GM23248 (cell line): ENCODE measurements at places on chromosomes 16 and 17. TPM values are rescaled to one million over a fixed set of nuclear protein-coding genes. Genes with fewer than 3 reads are reported as not detected.

Gene AIPL1
- total RNA-seq, result not detected in 2 replicates

Gene POLG2
- 3.4 and 3.7 TPM in 2 replicates for total RNA-seq

Gene TBX21
- total RNA-seq, result not detected in 2 replicates

Gene METTL23
- 22.5 and 35.6 TPM in 2 replicates for total RNA-seq

Gene TERB1
- not detected in 2 replicates for total RNA-seq

GRCh38 chr17:64008346-64008745 is 10.2 kb downstream of the PRR29 start:
- no peak for DNase-seq
- H3K4me3 ChIP-seq, result no peak overlapping the region
- H3K4me1 ChIP-seq, result peaks cover 11% of the 10 kb centered on the region
- no peaks in the 10 kb centered on the region for H3K36me3 ChIP-seq

GRCh38 chr17:62680541-62681052 is 53.1 kb downstream of the MRC2 start:
- H3K4me3 ChIP-seq, result no peak overlapping the region
- no peaks in the 10 kb centered on the region for H3K4me1 ChIP-seq
- H3K27ac ChIP-seq, result no peak overlapping the region
- peaks cover 37% of the 10 kb centered on the region for H3K36me3 ChIP-seq
- no peak for DNase-seq
- no peaks in the 10 kb centered on the region for H3K27me3 ChIP-seq

DNA sequence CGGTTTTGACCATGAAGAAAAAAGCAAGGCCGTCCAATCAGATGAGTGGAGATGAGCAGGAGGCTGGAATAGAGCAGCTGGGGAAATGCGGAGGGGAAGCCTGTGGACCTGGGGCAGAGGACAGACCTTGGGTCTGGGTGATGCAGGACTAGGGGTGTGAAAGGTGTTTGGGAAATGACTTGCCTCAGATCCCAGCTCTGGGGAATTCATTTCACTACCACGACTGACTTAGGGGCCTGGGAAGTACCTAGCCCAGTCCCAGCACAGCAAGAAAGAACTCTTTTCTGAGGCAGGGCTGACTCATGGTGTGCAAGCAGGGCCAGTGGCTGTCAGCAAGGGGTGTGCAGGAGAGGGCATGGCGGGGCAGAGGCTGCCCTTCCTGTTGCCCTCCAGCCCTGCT is 14.8 kb downstream of the DNAI2 start:
- H3K27ac ChIP-seq, result no peak overlapping the region
- no peak overlapping the region for H3K4me3 ChIP-seq
- no peaks in the 10 kb centered on the region for H3K36me3 ChIP-seq
- no peaks in the 10 kb centered on the region for H3K4me1 ChIP-seq
- H3K27me3 ChIP-seq, result no peaks in the 10 kb centered on the region

DNA sequence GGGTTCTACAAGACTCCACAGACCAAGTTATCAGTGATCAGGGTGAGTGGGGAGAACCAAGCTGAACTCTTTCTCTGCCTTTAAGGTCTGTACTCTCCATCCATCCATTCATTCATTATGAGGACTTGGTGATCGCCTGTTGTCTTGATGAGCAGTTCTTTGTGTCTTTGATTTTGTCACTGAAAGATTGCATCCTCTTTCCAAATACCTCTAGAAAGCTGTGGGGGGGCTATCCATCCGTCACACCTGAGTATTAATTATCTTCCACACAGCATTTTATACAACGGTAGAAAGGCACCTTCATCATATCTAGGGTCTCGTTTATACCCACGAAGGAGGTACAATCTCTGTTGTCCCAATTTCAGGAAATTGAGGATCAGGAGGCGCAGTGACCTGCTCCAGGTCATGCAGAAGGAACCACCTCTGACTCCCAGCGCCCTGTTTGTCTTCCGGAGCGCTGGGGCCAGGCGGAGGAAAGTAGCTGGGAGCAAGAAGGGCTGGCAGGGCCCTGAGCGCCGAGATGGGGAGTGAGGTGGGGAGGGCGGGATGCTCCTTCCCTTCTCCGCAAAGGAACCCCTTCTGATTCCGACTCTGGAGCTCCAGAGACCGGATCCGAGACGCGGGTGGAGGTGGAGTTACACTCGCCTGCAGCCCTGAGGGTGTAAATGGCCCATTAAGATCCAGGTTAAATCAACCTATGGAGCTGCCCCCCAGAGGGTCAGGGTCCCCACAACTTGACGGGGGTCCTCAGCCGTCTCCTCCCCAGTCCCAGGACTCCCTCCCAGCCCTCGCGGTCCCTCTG is 605 bp upstream of the ABAT start:
- no peak overlapping the region for H3K27ac ChIP-seq
- H3K4me1 ChIP-seq, result peaks cover 20% of the 10 kb centered on the region
- H3K36me3 ChIP-seq, result no peaks in the 10 kb centered on the region
- peak overlapping the region; percentile 87 for H3K4me3 ChIP-seq
- H3K27me3 ChIP-seq, result no peaks in the 10 kb centered on the region
- DNase-seq, result no peak

- no peak for DNase-seq
- H3K27ac ChIP-seq, result no peak overlapping the region
- H3K4me3 ChIP-seq, result no peak overlapping the region
Observed at GRCh38 chr17:34633351-34633750, 54.0 kb downstream of the TMEM132E start.

DNA sequence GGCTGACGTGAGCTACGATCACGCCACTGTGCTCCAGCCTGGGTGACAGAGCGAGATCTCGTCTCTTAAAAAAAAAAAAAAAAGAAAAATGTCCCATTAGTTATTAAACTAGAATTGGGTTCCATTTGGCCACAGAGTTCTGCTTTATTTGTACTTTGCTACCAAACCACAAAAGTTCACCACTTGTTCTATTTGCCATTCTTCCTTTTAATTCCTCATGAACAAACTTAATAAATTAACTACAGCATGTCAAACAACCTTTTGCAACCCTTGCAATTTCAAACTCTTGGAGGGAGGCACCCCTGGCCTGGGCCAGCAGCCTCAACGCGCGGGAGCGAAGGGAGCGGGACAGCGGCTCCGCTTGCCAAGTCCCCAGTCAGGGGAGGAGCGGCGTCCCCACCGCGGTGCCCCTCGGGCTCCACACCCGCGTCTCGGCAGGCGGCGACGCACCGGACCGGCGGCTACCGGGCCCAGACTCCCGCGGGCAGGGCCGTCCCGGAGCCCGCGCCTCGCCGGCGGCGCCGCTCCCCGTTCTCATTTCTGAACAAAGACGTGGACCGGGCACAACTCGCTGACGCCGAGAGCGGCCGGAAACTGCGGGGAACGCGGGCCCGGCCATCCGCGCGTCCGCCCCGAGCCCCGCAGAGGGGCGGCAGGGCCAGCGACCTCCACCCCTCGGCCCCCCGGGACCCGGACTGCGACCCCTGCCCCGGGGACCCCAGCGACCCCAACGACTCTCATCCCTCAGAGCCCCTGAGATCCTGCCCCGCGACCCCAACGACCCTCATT is 775 bp downstream of the CYTH1 start:
- no peaks in the 10 kb centered on the region; the same call in 1 of the 2 replicates for H3K4me1 ChIP-seq
- H3K27ac ChIP-seq, result peak overlapping the region; percentile 60
- H3K36me3 ChIP-seq, result no peaks in the 10 kb centered on the region
- peak; percentile 70 for DNase-seq

DNA sequence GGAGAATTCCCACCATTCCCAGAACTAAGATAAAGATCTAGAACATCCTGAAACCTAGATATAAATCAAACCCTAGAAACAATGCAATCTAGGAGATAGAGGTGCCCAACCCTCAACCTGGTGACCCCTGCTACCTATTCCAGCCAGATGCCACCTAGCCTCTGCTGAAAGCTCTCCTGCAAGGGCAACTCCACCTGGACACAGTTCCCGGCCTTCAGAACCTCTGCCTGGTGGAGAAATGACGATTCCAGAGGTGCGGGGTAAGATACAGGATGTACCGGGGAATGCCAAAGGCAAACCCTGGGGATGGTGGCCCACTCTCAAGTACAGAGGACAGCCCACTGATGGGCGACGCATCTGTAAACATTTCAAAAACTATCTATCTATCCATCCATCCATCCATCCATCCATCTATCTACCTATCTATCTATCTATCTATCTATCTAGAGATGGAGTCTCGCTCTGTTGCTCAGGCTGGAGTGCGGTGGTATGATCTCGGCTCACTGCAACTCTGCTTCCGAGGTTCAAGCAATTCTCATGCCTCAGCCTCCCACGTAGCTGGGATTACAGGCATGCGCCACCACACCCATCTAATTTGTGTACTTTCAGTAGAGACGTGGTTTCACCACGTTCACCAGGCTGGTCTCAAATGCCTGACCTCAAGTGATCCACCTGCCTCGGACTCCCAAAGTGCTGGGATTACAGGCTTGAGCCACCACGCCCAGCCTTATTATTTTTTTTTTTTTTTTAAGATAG is 19.0 kb downstream of the MEAK7 start:
- no peak overlapping the region for H3K4me3 ChIP-seq
- no peaks in the 10 kb centered on the region for H3K4me1 ChIP-seq
- peaks cover 32% of the 10 kb centered on the region for H3K36me3 ChIP-seq
- DNase-seq, result no peak
- H3K27me3 ChIP-seq, result no peaks in the 10 kb centered on the region

GRCh38 chr16:12090151-12090530 is 113.6 kb downstream of the SNX29 start:
- peak overlapping the region; percentile 60 for H3K4me3 ChIP-seq
- H3K4me1 ChIP-seq, result peaks cover 22% of the 10 kb centered on the region
- no peak for DNase-seq
- no peaks in the 10 kb centered on the region for H3K27me3 ChIP-seq

GRCh38 chr17:34519282-34519681 is 60.1 kb upstream of the TMEM132E start:
- DNase-seq, result peak; percentile 2
- 0 out of 2 replicates have a peak, but pooled peaks cover 19% of the 10 kb centered on the region for H3K27me3 ChIP-seq
- no peak overlapping the region for H3K4me3 ChIP-seq
- no peak overlapping the region for H3K27ac ChIP-seq
- H3K36me3 ChIP-seq, result no peaks in the 10 kb centered on the region

DNA sequence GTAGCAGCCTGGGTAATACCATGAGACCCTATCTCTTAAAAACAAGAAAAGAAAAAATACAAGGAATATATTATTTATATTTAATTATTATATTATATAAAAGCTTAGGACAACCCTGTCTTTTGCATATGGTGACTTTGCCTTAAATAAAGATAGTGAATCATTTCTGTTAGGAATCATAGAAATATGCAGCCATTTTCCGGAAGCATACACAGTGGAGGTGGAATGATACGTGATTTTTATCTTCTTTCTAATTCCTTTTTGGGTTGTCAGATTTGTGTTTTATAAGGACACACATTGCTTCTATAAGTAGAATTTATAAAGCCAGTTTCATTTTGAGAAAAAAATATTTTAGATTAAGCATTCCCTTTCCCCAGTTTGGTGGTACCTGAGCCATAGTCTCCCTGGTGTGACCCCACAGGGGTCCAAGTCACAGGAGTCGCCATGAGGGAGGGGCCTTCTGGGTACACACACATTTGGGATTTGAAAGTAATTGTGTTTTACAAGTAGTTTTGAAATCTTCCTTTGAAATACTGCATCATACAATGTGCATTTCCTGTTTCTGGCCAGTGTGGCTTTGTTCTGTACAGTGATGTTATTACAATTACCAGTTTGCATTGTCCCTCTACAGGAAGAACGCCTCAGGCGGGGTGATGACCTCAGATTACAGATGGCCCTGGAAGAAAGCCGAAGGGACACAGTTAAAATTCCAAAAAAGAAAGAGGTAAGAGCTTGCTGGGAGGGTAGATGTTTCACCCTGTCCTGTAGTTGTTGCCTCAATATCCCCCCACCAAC is 50.9 kb downstream of the B9D1 start:
- peak; percentile 64 for DNase-seq
- H3K4me1 ChIP-seq, result peaks cover 8% of the 10 kb centered on the region
- H3K27me3 ChIP-seq, result no peaks in the 10 kb centered on the region
- H3K4me3 ChIP-seq, result no peak overlapping the region
- peak overlapping the region; percentile 49 for H3K27ac ChIP-seq
- peaks cover 11% of the 10 kb centered on the region; the same call in 1 of the 2 replicates for H3K36me3 ChIP-seq

- H3K27me3 ChIP-seq, result no peaks in the 10 kb centered on the region
- H3K4me3 ChIP-seq, result no peak overlapping the region
- peaks cover 31% of the 10 kb centered on the region for H3K4me1 ChIP-seq
- DNase-seq, result peak; percentile 90
- H3K36me3 ChIP-seq, result no peaks in the 10 kb centered on the region
- H3K27ac ChIP-seq, result peak overlapping the region; percentile 8
Observed at GRCh38 chr17:78737332-78737731, 44.7 kb downstream of the CYTH1 start.

- DNase-seq, result peak; percentile 50
- 0 out of 2 replicates have a peak, but pooled peaks cover 9% of the 10 kb centered on the region for H3K4me1 ChIP-seq
- no peak overlapping the region for H3K27ac ChIP-seq
- H3K36me3 ChIP-seq, result no peaks in the 10 kb centered on the region; the same call in 1 of the 2 replicates
- H3K4me3 ChIP-seq, result no peak overlapping the region
Observed at GRCh38 chr17:40938981-40939380, 1.5 kb upstream of the KRT23 start.

DNA sequence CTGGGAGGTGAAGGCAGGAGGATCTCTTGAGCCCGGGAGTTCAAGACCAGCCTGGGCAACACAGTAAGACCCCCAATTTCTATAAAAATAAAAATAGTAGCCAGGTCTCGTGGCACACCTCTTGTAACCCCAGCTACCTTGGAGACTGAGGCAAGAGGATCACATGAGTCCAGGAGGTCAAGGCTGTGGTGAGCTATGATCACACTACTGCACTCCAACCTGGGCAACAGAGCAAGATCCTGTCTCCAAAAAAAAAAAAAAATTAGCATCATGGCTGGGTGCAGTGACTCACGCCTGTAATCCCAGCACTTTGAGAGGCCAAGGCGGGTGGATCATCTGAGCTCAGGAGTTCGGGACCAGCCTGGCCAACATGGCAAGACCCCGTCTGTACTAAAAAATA is 6.7 kb upstream of the CBX2 start:
- no peaks in the 10 kb centered on the region for H3K36me3 ChIP-seq
- peaks cover 54% of the 10 kb centered on the region for H3K27me3 ChIP-seq
- no peak for DNase-seq
- H3K4me1 ChIP-seq, result no peaks in the 10 kb centered on the region
- H3K4me3 ChIP-seq, result no peak overlapping the region

DNA sequence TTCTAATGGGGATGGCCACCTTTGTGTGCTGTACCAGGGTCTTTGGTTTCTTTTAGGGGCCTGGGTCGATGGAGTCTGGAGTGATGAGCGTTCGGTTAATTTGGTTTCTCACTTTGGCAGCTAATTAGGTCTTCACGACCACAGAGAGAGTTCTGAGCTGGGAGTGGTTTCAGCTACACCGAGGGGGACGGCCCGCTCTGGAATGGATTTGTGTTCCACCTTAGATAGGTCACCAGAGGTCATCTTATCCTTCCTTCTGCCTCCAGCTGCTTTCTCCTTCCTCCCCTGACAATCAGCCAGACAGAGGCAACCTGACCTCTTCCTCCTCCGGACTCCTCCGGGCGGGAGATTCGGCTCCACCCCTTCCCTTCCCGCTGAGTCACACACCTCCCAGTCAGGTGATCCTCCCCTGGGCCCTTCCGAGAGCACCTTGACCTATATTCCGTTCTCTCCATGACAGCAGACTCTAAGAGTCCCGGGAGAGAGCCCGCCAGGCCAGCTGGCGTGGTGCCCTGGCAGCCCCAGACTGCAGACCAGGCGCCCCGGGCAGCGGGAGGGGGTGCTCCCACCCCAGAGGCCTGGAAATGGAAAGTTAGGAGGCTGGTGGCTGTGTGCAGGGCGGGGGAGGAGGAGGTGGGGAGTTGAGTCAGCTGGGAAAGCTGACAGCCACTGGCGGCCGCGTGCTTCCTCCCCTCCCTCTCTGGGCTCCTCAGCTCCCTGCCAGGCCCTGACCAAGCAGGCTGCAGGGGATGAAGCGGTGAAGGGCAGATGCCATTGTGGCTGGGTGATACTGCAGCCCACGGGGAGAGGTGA is 44.7 kb downstream of the CHD9 start:
- H3K27me3 ChIP-seq, result no peaks in the 10 kb centered on the region
- no peaks in the 10 kb centered on the region for H3K36me3 ChIP-seq
- H3K27ac ChIP-seq, result peak overlapping the region; percentile 88
- peak overlapping the region; percentile 74 for H3K4me3 ChIP-seq
- peaks cover 35% of the 10 kb centered on the region for H3K4me1 ChIP-seq
